ENCODE measurements at places on chromosomes 11 and 22.

- DNase-seq = no peak
Observed at GRCh38 chr22:19663821-19664355, 50.4 kb upstream of the SEPTIN5 start.

GRCh38 chr22:45823336-45823735 lies 151.7 kb downstream of the ATXN10 start:
- DNase-seq = no peak

DNA sequence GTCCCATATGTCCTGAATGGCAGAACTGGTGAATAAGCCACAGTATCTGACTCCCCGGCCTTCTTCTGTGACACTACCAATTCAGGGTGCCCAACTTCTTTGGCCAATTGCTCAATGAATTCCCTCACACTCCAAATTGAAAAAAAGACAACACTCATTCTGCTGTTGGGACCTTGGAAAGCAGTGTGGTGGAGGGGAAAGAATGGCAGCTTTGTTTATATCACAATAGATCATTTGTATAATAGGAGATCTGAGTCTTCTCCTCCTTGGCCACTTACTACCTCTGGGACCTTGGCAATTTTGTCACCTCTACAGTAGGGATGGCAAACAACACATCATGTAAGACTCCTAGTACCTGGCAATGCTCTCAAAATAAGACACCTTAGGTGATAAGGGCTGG lies 64.6 kb downstream of the OPCML start:
- DNase-seq = no peak

DNA sequence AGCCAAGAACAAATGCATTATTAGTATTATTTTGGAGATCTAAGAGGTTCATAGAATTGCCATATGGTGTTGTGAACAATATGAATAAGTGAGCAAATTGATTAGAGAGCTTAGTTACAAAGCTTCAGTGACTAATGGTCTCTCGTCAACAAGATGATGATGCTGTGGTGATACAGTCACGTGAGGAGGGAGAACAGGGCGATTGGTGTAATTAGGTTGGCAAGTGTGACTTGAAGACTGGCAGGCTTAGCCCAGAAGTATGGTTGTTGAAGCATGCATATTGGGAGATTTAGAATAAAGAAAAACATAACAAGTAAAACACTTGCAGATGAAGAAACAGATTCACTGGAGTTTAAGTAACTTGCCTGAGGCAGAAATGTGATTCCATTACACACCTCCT lies 100.6 kb upstream of the SORL1-AS1 start:
- no peak for DNase-seq

GRCh38 chr22:28497188-28497587 lies 182.5 kb downstream of the TTC28 start:
- DNase-seq = no peak

- DNase-seq = no peak
Observed at GRCh38 chr22:22161924-22162851, 82.4 kb upstream of the VPREB1 start.

All from stimulated activated CD4-positive, alpha-beta T cell treated with anti-CD3 and anti-CD28 coated beads, Interleukin-1b, Interleukin-23, amount 100 ng/mL, for 1 hour (primary cell).